A549 treated with CpdA at 1 μM for 4 hours (cell line): ENCODE measurements at places on chromosomes 5 and 9. TPM values are rescaled to one million over a fixed set of nuclear protein-coding genes. Genes with fewer than 3 reads are reported as not detected.

ACTBL2 gene
- 0.05 TPM in 1 of 5 replicates, not detected in the others for total RNA-seq

CARD9 gene
- total RNA-seq: 0.69 to 2.4 TPM (median 1.2 TPM) in 5 replicates

GCNT4 gene
- total RNA-seq: 0.41 to 0.49 TPM (median 0.47 TPM) in 5 replicates

NTNG2 gene
- 1.8 to 5.9 TPM (median 2.8 TPM) in 5 replicates for total RNA-seq

FBP2 gene
- not detected in 5 replicates for total RNA-seq

UBE2R2 gene
- 45.4 to 49.6 TPM (median 47.7 TPM) in 5 replicates for total RNA-seq

PCDHB14 gene
- total RNA-seq: 0.06 to 0.13 TPM (median 0.09 TPM) in 5 replicates

MYO10 gene
- 59.6 to 85.6 TPM (median 74.9 TPM) in 5 replicates for total RNA-seq

ZFAND5 gene
- total RNA-seq: 141 to 182 TPM (median 154 TPM) in 5 replicates

F2RL1 gene
- total RNA-seq: 238 to 332 TPM (median 276 TPM) in 5 replicates

SOWAHA gene
- total RNA-seq: 0.08 to 0.17 TPM (median 0.15 TPM) in 4 of 5 replicates, not detected in the other

HACD4 gene
- 0.80 to 1.1 TPM (median 0.96 TPM) in 5 replicates for total RNA-seq

CDH9 gene
- total RNA-seq: not detected in 5 replicates

TMEM171 gene
- 3.9 to 6.9 TPM (median 4.9 TPM) in 5 replicates for total RNA-seq

SHOC1 gene
- 0.01 TPM in 1 of 5 replicates, not detected in the others for total RNA-seq

PELO gene
- total RNA-seq: 16.5 to 23.4 TPM (median 20.4 TPM) in 5 replicates

MYORG gene
- total RNA-seq: 3.1 to 4.2 TPM (median 3.9 TPM) in 5 replicates

NDOR1 gene
- 15.2 to 19.1 TPM (median 16.4 TPM) in 5 replicates for total RNA-seq

PCDHGA6 gene
- 0.13 to 0.28 TPM (median 0.22 TPM) in 5 replicates for total RNA-seq

FREM1 gene
- not detected in 5 replicates for total RNA-seq

NFX1 gene
- 25.9 to 28.9 TPM (median 27.3 TPM) in 5 replicates for total RNA-seq

TAF1L gene
- not detected in 5 replicates for total RNA-seq

ISL1 gene
- total RNA-seq: 0.09 TPM in 1 of 5 replicates, not detected in the others

BAAT gene
- total RNA-seq: 0.47 to 0.79 TPM (median 0.58 TPM) in 5 replicates

CDKN2B-AS1 gene
- not detected in 5 replicates for total RNA-seq

SYK gene
- total RNA-seq: 0.05 to 0.09 TPM in 2 of 5 replicates, not detected in the others

DOCK8 gene
- total RNA-seq: 0.27 to 0.52 TPM (median 0.36 TPM) in 5 replicates

RGS3 gene
- total RNA-seq: 23.7 to 30.1 TPM (median 26.3 TPM) in 5 replicates

OR1J2 gene
- 0.06 to 0.15 TPM in 2 of 5 replicates, not detected in the others for total RNA-seq

MATR3 gene
- total RNA-seq: 147 to 200 TPM (median 180 TPM) in 5 replicates

SLC27A4 gene
- total RNA-seq: 33.7 to 52.5 TPM (median 47.1 TPM) in 5 replicates

F2RL2 gene
- 4.9 to 6.8 TPM (median 5.4 TPM) in 5 replicates for total RNA-seq

CDX1 gene
- total RNA-seq: not detected in 5 replicates

SMAD5 gene
- total RNA-seq: 19.2 to 38.0 TPM (median 28.1 TPM) in 5 replicates

ORM1 gene
- 0.07 to 0.18 TPM in 2 of 5 replicates, not detected in the others for total RNA-seq

INSYN2B gene
- total RNA-seq: 0.61 to 1.2 TPM (median 0.91 TPM) in 5 replicates

GPR151 gene
- total RNA-seq: not detected in 5 replicates

IL9 gene
- total RNA-seq: not detected in 5 replicates

FUT7 gene
- 0.05 TPM in 2 of 5 replicates, not detected in the others for total RNA-seq

IFNE gene
- total RNA-seq: 1.6 to 3.3 TPM (median 2.3 TPM) in 5 replicates

C5orf52 gene
- total RNA-seq: not detected in 5 replicates

FAM221B gene
- total RNA-seq: not detected in 5 replicates

TAF11L8 gene
- not detected in 5 replicates for total RNA-seq

FBN2 gene
- 12.7 to 18.5 TPM (median 17.3 TPM) in 5 replicates for total RNA-seq

SLC44A1 gene
- total RNA-seq: 20.5 to 29.3 TPM (median 26.7 TPM) in 5 replicates

DRD1 gene
- total RNA-seq: 0.83 to 1.4 TPM (median 1.0 TPM) in 5 replicates

ZNF483 gene
- 0.53 to 0.85 TPM (median 0.69 TPM) in 5 replicates for total RNA-seq

SLC6A18 gene
- not detected in 5 replicates for total RNA-seq

PITX1 gene
- 19.3 to 35.2 TPM (median 34.6 TPM) in 5 replicates for total RNA-seq

TMC1 gene
- 0.05 to 0.14 TPM in 2 of 5 replicates, not detected in the others for total RNA-seq

SPINK7 gene
- total RNA-seq: not detected in 5 replicates

TPPP gene
- total RNA-seq: 4.7 to 5.2 TPM (median 4.9 TPM) in 5 replicates

FOXD4L3 gene
- 0.06 to 0.24 TPM (median 0.14 TPM) in 3 of 5 replicates, not detected in the others for total RNA-seq

LCN12 gene
- total RNA-seq: 0.51 to 2.0 TPM (median 1.1 TPM) in 5 replicates

DAB2IP gene
- 11.5 to 14.9 TPM (median 13.5 TPM) in 5 replicates for total RNA-seq

LMNB1 gene
- 54.2 to 86.3 TPM (median 62.8 TPM) in 5 replicates for total RNA-seq
